AG04450 (cell line): ENCODE measurements at places on chromosomes 2 and 18.

DNA sequence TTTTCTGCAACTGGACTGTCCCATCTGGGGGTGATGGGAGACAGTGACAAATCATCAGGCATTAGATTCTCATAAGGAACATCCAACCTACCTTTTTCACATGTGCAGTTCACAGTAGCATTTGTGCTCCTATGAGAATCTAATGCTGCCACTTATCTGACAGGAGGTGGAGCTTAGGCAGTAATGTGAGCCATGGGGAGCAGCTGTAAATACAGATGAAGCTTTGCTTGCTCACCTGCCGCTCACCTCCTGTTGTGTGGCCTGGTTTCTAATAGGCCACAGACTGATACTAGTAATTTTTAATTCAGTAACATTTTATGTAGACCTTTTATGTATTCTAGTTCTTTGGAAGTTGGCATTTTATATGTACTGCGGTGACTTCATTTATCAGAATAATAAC, 180.1 kb upstream of the SPOPL start:
- DNase-seq: no peak

- no peak for DNase-seq
These were observed 5.5 kb upstream of the CYP26B1 start for GRCh38 chr2:72153026-72153791.

DNA sequence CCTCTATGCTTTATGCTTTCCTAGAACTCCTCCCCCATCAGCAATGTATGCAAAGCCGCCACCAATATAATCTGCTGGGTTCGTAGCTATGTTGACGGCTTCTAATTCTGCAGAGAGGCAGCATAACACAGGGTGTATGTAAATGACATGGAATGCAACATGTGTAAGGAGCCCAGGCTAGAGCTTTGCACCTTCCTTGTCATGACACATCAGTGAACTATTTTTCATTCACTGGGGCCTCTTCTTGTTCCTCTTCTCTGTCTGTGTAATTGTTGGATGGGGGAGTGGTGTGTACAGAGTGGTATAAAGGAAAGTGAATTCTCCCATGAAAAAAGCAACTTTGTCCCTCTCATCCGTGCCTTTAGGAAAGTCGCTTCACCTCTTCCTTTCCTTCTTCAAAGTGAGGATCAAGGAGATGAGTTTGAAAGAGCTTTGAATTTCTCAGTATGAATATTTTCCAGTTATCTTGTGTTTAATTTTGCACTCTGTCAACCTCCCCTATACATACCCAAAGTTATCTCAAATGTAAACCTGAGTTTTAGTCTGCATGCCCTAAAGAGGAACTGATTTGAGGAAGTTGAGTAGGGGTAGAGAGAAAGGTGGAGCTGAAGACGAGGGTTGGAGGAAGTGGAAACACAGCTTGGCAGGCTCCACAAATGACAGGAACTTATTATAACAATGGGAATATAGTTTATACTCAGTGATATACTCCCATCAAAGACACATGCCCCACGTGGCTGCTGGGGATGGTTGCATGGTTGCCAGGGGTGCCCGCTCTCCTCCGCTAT, 74.9 kb upstream of the ARL4C start:
- no peak for DNase-seq

DNA sequence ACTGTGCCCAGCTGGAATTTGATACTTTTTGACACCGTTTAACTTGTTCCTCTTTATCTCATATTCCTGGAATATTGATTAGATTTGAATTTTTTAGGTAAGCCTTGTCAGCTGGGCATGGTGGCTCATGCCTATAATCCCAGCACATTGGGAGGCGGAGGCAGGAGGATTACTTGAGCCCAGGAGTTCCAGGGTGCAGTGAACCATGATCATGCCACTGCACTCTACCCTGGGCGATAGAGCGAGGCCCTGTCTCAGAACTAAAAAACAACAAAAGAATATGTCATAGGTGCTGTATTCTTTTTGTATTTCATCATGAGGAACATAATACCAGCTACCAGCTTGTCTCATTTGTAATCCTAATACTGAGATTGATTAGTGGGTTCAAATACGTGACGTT, 90.3 kb downstream of the ZNF532 start:
- DNase-seq: no peak

DNA sequence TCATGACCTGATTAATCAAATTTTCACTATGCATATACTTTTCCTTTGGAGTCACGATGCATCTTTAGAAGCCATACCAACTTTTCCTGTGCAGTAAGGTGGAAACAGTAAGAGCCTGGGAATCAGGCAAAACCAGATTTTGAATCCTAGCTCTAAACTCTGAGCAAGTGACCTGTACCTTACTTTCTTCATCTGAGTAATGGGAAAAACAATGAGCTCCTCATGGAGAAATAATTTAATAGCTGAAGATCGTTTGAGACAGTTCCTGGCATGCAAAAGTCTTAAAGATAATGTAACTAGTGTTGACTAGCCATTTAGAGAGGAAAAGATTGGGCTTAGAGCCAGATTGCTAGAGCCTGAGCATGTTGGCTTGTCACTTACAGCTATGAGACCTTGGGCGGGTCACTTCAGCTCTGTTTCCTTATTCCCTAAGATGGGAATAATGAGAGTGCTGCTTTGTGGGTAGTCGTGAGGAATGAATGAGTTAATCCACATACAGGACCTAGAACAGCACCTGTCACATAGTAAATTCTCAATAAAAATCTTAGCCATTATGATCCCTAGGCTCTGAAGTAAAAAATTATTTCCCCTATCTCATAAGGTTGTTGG, 17.7 kb upstream of the CCNYL1 start:
- no peak for DNase-seq

DNA sequence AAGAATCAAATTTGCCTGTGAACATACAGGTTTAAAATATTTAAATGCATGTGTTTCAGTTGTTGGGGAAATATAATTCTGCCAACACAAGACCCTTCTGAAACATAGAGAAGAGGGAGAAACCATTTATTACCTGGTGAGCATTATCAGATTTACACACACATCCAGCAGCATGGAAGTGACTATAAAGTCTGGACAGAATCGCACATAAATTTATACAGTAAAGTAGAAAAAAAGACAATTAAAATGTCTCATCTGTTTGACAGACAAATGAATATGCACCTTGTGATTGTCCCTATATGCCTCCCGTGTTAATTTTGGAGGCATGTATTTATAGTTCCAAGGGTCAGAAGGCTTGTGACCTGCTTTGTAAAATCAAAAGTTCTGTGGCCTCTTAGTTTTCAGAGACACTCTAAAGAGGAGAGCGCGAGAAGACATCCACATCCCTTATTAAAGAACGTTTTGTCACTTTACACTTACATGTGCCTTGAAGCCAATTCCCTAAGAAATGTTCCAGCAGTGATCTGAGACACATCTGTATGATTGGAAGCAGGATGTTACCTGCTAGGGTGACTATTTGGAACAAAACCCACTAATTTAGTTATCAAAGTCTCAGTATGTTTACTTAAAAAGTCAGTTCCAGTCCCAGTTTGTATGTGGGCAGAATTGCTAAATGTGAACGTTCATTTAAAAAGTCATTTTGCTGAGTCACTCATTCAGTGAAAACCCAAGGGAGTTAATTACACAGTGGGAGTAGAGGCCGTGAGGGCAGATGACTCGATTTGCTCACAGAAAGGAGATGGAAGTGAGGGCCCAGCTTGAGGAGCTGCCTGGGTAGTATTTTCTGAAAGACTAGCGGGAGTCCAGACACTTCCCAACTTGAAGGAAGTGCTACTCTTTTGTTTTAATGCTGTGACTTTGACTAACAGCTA, 527.6 kb upstream of the MEX3C start:
- DNase-seq: no peak

- no peak for DNase-seq
These were observed 6.5 kb downstream of the LPIN1 start for GRCh38 chr2:11752906-11753305.

- DNase-seq: no peak
These were observed 62.0 kb downstream of the CCNT2 start for GRCh38 chr2:134980639-134981038.

GRCh38 chr2:144256996-144257707, 262.8 kb downstream of the ZEB2 start:
- DNase-seq: no peak

- DNase-seq: no peak
These were observed 148.6 kb downstream of the WDR7 start for GRCh38 chr18:56799756-56800155.

GRCh38 chr2:239697399-239698164, 296.8 kb upstream of the HDAC4 start:
- no peak for DNase-seq

- no peak for DNase-seq
These were observed at the start of gene NMUR1 for GRCh38 chr2:231530099-231531011. Gene NMUR1, minus strand, starts transcription at chr2:231530445. Its CDS starts 84 bp downstream, at chr2:231530361.

DNA sequence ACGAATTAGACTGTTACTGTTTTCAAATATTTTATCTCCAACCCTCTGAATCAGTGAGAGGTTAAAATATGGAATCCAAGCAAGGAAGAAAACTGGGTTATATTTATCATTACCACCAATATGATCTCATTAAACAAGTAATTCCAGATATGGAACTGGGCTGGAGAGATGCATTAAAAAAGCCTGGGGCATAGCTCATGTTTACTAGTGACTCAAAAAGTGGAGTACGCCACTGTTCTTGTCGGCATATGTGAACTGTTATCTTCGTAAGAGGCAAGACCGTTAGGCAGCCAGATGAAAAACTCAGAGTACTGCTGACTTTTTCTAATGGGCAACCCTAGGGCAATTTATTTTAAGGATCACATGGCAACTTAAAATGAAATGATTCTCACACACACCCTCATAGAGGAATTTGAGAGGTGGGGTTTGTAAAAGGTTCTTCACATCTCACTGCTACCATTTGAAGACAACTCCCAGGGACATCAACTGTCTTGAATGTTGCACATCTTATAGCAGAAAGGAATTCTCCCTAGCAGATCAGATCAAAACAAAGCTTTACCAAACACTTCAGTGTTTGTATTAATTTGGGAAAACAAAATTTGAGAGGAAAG, 105.2 kb upstream of the TFCP2L1 start:
- no peak for DNase-seq

GRCh38 chr18:75739682-75740081, 312.2 kb upstream of the SMIM21 start:
- DNase-seq: no peak

DNA sequence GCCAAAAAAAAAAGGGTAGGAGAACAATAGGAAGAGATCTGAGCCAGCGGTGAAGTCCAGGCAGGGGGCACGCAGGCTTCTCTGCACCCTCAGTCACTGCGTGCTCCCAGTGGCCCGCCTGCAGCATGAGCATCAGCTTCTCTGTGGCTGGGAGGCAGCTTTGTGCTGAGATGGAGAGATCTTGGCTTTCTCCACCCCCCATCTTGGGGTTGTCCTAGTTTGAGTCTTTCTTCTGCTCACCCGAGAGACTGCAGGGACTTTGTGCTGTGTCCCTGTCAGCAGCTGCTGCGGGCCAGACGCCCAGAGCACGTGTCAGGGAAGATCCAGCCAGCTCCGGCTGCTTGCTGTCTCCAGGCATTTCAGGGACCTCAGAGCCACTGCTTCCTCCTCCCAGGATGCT, 20.3 kb downstream of the TRAPPC12 start:
- DNase-seq: no peak

GRCh38 chr2:19189391-19189790, 169.0 kb downstream of the OSR1 start:
- no peak for DNase-seq

DNA sequence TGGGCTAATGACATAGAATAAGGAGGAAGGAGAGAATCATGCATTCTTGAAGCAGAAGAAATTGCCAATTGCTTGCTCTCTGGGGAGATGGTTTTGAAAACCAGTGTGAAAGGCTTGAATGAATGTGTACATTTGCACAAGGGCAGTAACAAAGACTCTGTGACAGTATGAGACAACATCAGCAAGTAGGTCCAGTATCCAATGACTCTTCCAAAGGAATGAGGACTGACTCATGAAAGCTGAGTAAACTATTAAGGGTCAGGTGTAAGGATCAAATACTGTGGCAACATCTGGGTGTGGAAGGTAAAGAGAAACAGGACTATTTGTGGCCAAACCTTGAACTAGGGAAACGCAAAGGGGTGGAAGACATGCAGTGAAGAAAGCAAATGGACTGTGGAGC, 886.0 kb upstream of the CHAC2 start:
- DNase-seq: peak; percentile 45

DNA sequence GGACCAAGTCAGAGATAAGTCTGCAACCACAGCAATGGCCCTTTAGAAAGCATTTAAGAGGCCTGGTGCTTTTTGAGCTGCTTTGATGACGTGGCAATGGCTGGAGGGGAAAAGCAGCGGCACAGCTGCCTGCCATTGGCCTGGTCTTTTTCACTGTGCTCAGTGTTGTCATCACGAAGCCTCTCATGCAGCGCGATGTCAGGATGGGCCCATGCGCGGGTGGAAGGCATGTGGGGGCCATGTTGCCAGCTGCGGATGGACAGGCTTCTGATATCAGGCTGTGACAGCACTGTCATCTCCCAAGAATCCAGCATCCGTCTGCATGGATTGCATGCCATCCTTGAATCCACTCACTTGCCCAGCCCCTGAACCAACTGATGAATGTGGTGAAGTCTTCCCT, 204.5 kb downstream of the ACKR3 start:
- no peak for DNase-seq

DNA sequence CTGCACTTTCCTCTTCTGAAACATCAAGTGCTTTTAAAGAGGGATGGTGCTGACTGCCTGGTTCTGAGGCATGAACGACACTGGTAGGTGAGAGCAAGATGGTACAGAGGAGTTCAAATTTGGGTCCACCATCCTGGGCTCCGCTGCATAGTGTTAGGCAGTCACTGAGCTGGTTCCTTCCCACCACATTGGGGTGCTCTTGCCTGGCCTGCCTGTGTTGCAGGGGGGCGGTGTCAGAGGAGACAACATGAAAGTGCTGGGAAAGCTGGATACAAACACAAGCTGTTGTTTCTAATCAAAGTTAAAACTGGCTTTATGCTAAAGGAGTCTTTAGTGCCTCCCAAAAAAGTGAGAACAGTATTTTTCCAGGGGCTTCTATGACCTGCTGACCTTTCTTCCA, 258.1 kb downstream of the GBX2 start:
- DNase-seq: no peak

DNA sequence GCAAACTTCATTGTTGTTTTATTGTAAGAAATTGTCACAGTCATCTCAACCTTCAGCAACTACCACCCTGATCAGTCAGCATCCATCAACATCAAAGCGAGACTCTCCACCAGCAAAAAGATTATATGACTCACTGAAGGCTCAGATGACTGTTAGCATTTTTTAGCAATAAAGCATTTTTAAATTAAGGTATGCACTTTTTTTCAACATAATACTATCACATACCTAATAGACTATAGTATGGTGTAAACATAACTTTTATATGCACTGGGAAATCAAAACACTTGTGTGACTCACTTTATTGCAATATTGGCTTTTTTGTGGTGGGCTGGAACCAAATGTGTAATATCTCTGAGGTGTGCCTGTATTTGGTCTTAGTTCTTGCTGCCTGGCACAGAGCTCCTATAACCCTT, 15.6 kb downstream of the SCN1A start:
- DNase-seq: no peak

- no peak for DNase-seq
These were observed 66.7 kb downstream of the ETAA1 start for GRCh38 chr2:67463810-67464209.

- no peak for DNase-seq
These were observed 576.0 kb downstream of the ARHGAP15 start for GRCh38 chr2:143705108-143705707.

- DNase-seq: no peak
These were observed 1.3 kb downstream of the SALL3 start for GRCh38 chr18:78980777-78981380.

- DNase-seq: no peak
These were observed 38.4 kb downstream of the TCF4 start for GRCh38 chr18:55549474-55550104.
